ENCODE measurements at places on chromosomes 11 and 22. TPM values are rescaled to one million over a fixed set of nuclear protein-coding genes. Genes with fewer than 3 reads are reported as not detected.

GRCh38 chr11:35845860-35846259, 98.0 kb upstream of the LDLRAD3 start:
- no peak for DNase-seq

- DNase-seq = no peak
Observed at GRCh38 chr11:122664188-122664587, 8.7 kb downstream of the UBASH3B start.

Gene TBX10
- not detected for polyA plus RNA-seq

GRCh38 chr11:79417069-79417920, 23.5 kb downstream of the TENM4 start:
- no peak for DNase-seq

Gene FXYD6
- not detected for polyA plus RNA-seq

Measured in naive B cell (primary cell).